CD4-positive, alpha-beta T cell treated with Interleukin-4 for 1 hour (primary cell): ENCODE measurements at places on chromosomes 4 and X.

DNA sequence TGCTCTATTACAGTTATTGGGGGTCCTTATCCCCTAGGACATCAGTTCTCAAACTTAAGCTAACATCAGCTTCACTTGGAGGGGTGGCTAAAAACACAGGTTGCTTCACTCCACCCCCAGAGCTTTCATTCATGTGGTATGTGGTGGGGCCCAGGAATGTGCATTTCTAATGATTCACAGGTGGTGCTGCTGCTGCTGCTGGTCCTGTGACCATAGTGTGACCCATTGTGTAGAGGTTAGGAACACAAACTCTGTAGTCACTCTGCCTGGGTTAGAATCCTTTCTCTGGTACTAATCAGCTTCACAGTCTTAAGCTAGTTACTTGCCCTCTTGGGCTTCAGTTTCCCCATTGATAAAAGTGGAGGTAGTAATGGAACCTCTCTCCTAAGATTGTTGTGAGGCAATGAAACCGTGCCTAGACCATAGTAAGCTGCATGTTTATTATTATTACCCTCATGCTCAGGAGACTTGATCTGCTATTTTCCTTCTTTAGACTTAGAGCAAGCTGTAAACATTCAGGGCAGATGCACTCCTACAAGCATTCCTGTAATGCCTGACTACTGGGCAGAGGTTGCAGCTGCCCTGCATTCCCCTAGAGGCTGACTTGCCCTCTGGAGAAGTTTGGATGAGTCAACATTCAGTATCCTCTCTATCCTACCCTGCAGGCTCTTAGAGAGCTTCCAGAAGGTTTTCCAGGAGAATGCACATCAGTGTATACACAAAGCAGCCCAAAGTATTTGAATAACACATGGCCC is 94.1 kb upstream of the ACSL4 start:
- no peak for DNase-seq

GRCh38 chr4:144955104-144955503 is 142.9 kb downstream of the ANAPC10 start:
- DNase-seq: no peak

DNA sequence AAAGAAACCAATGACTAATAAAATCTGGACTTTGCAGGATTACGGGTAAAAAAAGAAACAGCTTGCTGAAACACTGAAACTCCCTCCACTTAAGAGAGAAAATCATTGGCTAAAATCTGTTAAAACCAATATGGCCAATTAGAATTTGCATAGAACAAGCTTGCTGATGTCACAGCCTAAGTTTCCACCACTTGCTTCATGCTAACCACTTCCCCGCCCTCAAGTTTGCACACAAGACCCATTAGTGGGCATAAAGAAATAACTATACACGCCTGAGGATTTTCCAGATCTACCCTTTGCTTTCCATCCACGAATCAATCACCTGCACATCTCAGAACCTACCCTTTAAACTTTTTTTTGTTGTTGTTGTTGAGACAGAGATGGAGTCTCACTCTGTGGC is 42.7 kb upstream of the PHEX start:
- no peak for DNase-seq

GRCh38 chrX:38563030-38563429 is 1.7 kb downstream of the TSPAN7 start:
- no peak for DNase-seq

GRCh38 chr4:82799006-82799881 is 648 bp upstream of the SCD5 start:
- DNase-seq: no peak

DNA sequence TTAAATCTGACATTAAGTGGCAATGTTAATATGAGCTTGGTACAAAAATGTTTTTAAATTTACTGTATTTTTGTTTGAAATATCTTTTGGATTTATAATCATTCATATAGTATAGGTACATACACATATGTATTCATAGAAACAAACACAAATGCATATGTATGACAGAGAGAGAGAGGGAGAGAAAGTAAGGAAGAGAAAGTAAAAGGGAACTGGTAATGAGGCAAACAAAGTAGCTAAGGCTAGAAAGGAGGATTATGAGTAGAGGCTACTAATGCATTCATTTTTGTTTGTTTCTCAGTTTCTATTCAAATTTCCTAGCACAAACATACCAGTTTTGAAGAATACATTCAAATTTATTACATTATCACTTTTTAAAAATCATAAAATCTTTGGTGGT is 132.4 kb downstream of the GLRA3 start:
- DNase-seq: no peak

GRCh38 chr4:48853604-48854394 is 22.9 kb downstream of the OCIAD1 start:
- DNase-seq: no peak

DNA sequence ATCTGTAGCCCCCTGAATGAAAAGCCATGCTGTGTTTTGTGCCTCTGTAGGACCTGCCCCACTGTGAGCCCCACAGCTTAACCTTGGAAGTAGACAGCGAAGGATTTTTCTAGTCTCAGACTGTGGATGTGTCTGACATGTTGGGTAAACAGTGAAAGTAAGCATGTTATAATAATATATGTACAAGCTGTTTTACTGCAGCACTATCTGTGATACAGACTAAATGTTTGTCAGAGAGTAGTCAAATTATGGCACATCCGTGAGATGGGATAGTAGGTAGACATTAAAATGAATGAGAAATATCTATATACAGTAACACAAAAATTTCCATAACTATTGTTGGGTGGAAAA is 381.2 kb upstream of the NR3C2 start:
- DNase-seq: no peak

GRCh38 chr4:41645728-41646390 is 102.7 kb downstream of the PHOX2B start:
- DNase-seq: no peak

GRCh38 chr4:182764137-182764536 is 153.0 kb downstream of the DCTD start:
- DNase-seq: no peak

DNA sequence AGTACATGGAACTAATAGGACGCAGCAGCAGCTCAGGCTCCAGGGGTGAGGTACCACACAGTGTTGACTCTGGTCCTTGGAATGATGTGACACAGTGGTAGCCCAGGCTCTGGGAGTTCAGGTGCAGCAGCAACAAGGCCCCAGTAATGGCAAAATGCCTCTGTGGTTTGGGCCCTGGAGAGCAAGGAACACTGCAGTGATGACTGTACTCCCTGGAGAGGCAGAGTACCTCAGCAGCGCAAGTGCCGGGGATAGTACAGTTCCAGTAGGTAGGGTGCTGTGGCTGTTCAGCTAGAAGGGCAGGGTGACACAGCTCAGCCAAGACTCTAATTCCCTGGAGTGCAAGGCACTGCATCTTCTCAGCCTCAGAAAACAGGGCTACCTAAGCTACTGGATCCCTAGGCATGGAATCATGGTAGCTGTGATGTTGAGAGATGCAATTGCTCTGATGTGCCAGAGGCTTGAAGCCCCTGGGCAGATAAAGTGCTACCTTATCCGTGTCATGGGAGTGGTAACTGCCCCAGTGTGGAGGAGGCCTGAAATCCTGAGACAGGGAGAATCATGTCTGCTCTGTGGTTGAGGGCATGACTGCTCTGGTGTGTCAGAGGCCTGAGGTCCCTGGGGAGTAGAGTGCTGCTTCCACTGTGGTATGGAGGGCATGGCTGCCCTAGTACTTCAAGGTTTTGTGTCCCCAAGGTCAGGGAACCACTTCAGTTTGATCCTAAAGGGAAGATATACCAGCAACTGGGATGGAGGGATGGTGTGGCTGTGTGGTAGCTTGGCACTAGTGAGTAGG is 55.2 kb downstream of the AREG start:
- DNase-seq: no peak

DNA sequence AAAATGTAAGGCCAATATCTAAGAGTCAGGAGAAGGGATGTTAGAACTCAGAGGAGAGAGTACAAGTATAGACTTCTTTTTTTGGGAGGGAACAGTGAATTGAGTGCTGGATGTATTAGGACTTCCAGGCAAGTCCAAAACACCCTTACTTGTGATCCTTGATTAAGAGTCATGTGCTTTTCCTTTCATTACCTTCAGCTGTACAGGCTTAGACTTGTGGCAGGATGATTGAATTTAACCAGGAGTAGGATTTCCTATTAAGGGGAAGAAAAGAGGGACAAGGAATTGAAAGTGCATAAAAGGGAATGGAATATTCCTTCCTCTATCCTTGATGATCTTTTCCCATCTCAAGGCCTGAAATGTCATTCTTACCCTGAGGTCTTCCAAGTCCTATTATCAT is 606.7 kb downstream of the STIM2 start:
- no peak for DNase-seq

- no peak for DNase-seq
Measured at GRCh38 chr4:100516225-100516624, 1.6 kb downstream of the EMCN start.

- DNase-seq: no peak
Measured at GRCh38 chr4:117422297-117422696, 336.9 kb upstream of the TRAM1L1 start.

DNA sequence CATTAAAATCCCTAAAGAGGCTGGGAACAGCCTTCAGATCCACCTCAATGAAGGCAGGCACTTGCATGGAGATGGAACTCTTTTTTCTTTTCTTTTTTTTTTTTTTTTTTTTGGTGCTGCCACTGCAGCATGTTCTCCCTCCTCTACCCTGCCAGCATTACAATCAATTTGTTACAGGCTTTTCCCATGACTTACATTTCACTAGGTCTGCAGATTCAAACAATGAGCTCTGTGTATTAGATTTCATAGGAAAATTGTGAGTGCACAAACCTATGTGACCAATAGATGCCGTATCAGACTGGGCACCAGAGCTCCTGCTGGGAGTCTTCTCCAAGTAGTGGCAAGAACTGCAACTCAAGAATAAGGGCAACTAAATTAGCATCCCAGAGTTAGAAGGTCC is 63.8 kb upstream of the GABRQ start:
- no peak for DNase-seq

DNA sequence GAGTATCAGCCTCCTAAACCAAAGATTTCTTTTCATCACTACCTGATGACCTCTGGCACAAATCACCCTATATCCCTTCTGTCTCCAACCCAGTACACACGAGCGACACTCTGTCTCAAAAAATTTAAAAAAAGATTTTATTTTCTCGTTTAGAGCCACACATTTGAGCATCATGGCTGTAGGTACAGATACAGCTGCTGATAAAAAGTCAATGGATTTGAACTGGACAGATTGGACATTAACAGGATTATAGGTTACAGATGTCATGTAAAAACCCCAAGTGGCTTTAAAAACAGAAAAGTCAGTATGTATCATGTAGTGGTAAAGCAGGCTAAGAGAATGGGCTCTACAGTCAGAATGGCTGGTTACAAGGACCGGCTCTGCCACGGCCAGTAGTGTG is 171.1 kb downstream of the SCFD2 start:
- DNase-seq: no peak

GRCh38 chr4:23061431-23061830 is 368.7 kb downstream of the GBA3 start:
- no peak for DNase-seq

- no peak for DNase-seq
Measured at GRCh38 chr4:122705009-122705408, 27.5 kb upstream of the BBS12 start.

GRCh38 chr4:118850488-118851173 is 14.7 kb upstream of the SEC24D start:
- DNase-seq: peak; percentile 22

DNA sequence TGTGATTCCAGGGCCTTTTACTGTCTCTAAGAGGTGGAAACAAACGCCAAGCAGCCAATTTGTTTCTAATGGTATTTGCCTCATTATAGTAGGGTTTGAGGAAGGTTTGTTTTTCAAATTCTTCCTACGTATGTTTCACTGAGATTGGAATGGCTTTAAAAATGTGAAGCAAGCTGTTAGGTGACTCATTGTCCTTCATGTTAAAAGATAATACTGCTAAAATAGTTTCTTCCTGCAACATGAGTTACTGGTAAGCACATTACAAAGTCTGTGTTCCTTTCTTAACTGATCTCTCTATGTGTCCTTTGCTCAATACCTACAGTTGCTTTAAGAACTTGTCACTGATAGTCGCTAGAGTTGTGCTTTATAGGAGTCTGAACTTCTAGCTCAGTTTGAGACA is 1183.9 kb downstream of the RPA4 start:
- no peak for DNase-seq

DNA sequence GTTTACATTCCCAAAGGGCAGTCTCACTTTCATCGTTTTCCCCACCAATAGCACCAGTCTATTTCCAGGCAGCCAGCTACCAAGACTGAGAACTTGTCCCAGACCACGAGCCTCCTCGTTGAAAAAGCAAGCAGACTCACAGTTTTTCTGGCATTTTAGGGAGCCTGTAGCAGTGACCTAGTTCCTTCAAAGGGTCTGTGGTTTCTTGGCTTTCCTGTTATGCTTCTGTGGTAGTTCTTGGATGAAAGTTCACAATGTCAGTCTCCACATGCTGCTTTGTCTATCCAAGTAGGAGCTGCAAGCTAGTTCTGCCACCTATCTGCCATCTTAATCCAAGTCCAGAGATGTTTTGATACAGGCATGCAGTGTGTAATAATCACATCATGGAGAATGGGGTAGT is 151.6 kb upstream of the ZC4H2 start:
- DNase-seq: no peak

- no peak for DNase-seq
Measured at GRCh38 chr4:89855236-89855635, 18.3 kb upstream of the SNCA start.

GRCh38 chr4:3340700-3341083 is 47.9 kb downstream of the RGS12 start:
- no peak for DNase-seq

DNA sequence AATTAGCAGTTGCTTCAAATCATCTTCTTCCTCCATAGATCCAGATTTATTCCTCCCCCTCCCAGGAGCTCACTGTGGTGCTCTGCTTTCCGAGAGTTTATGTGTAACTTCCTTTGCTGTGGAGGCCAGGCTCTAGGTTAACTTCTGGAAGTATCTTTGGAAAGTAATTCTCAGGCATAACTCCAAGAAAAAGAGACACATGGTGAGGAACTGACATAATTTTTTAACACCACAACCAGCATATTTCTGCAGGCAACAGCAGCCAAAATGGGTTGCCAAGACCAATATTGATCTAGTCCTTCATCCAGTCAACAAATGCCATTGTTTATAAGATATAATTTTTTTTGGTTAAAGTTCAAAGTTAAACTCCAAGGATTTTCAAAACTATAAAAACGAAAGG is 114.5 kb upstream of the RBPJ start:
- no peak for DNase-seq

DNA sequence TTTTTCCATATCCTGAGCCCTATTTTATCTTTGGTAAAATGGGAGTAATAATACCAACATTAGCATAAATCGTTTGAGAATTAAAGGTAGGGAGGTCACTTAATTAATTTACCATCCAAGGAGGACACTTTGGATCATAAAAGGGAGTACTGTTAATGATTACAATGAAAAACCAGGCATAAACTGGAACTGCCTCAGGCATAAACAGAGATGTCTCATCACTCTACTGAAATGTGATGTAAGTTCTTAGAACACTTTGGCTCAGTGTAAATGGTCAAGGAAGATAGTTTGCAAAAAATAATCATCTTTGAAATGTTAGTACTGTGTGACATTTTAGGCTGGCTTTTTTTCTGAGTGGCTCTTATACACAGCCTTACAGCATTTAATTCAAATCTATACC is 268.7 kb downstream of the SLC39A8 start:
- DNase-seq: no peak
